ENCODE measurements at places on chromosomes 2 and 18.

DNA sequence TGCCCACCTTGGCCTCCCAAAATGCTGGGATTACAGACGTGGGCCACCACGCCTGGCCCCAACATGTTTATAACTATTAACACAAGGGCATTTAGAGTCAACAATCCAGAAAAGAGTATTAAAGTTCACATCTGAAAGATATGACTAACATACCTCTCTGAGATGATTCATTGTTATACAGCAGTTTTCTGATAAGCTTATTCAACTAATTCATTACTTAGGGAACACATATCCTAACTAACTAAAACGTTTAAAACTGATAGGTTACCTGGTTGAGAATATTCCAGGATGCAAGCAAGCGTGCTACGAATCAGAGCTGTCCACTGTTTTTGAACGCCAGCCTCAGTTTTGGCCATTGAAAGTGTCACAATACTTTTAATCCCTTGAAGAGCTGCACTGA, 34.0 kb upstream of the STRN start:
- DNase-seq, result no peak

DNA sequence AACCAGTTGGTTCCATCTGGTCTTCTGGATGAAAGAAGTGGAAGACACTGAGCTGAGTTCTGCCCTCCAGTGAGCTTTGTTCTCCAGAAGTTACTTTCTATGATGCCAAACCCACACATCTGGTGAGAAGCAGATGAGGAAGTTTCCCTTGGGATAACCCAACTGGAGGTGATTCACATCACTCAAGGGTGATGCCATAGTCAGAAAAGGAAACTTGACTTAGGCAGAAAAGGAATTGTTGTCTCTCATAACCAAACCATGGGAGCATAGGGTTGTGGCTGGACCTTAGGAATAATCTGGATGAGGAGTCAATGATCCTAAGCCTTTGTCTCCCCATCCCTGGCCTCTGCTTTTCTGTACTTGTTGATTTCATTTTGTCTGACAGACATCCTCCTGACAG, 43.7 kb downstream of the CDC42EP3 start:
- no peak for DNase-seq

GRCh38 chr2:20425884-20426283, 21.0 kb upstream of the RHOB start:
- DNase-seq, result no peak

- no peak for DNase-seq
Measured at GRCh38 chr2:173146590-173146989, 70.9 kb downstream of the MAP3K20 start.

- no peak for DNase-seq
Measured at GRCh38 chr2:29174937-29175336, 59.7 kb downstream of the CLIP4 start.

GRCh38 chr2:205474741-205475415, 207.4 kb upstream of the NRP2 start:
- DNase-seq, result peak; percentile 68

DNA sequence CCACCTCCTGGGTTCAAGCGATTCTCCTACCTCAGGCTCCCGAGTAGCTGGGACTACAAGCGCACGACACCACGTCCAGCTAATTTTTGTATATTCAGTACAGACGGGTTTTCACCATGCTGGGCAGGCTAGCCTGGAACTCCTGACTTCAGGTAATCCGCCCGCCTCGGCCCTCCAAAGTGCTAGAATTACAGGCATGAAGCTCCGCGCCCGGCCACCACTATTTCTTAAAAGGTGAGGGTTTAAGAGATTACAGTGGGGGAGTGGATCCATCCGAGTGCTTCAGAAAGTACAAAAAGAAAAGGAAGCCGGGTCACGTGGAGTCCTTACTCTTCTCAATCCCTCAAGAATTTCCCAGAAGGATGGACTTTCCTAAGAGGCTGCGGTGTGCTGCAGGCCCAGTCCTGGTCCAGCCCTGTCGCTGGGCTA, 146.9 kb downstream of the ANKRD44 start:
- no peak for DNase-seq

GRCh38 chr2:219557791-219558785, 13.3 kb downstream of the OBSL1 start:
- no peak for DNase-seq
